ENCODE measurements at places on chromosomes 1 and 21.

DNA sequence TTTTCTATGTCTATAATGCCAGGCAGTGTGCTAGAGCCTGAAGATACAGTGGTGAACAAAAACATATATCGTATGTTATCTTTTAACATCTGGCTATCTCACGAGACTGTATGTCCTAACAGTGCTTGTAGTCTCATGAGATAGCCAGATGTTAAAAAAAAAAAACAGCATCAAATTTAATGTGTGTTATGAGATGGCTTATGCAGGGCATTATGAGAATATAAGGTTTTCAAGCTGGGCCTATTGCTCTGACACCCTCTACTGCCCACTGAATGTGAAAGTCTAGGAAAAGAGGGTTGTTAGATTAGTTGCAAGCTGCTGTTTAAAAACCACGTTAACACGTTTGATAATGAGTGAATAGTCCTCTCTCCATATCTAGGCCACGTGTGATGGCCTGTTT lies 109.8 kb downstream of the CACHD1 start:
- no peak for DNase-seq

- DNase-seq = no peak
Measured at GRCh38 chr1:42786097-42786496, 1.3 kb downstream of the TMEM269 start.

GRCh38 chr1:164886101-164886500 lies 327.1 kb downstream of the PBX1 start:
- DNase-seq = no peak

GRCh38 chr1:208098773-208099172 lies 145.4 kb downstream of the PLXNA2 start:
- no peak for DNase-seq

GRCh38 chr1:161840363-161840762 lies 74.2 kb downstream of the ATF6 start:
- DNase-seq = no peak

- no peak for DNase-seq
Measured at GRCh38 chr1:15803380-15803779, 4.1 kb downstream of the UQCRHL start.

DNA sequence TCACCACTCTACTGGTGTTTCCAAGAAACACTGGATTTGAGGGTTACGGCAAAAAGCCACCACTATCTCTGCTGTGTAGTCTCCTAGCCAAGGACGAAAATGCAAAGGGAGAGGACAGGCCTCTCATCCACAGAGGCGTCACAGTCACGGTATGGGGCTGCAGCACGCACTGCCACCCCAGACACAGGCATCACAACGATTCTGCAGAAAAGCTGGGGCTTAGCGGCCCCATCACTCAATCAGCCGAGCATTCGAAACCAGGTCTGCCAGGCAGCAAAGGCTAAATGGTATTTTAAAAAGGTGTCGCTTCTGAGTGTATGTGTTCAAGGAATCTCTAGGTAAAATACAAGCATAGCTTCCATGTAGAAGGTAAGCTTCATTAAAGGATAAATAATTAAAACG lies 1.4 kb downstream of the RIPK4 start:
- no peak for DNase-seq

DNA sequence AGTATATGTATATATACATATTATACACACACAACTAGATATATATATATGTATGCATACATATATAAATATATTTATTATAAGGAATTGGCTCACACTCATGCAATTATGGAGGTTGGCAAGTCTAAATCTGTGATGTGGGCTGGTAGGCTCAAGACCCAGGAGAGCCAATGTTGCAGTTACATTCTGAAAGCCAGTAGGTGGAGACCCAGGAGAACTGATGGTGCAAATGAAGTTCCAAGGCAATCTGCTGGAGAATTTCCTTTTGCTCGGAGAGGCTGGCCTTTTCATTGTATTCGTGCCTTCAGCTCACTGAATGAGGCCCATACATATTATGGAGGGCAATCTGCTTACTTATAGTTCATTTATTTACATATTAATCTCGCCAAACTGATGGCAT lies 9.4 kb downstream of the IVL start:
- no peak for DNase-seq

DNA sequence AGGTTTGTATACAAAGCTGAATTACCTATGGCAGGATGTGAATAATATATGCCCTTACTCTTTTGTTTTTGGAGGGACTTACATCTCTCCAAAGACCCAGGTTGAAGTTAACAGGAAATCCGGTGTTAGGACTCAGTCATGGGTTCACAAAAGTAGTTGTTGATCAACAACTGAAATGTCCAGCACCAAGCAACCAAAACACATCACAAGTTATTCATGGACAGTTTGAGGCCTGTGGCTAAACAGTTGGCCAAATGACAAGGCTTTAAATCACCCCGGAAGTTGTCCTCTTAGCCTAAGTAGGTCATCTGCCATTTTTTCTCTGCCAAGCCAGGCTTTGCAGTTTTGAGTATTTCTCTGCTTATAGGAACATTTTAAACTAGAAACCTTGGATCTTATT lies 89.9 kb downstream of the CD247 start:
- DNase-seq = no peak

DNA sequence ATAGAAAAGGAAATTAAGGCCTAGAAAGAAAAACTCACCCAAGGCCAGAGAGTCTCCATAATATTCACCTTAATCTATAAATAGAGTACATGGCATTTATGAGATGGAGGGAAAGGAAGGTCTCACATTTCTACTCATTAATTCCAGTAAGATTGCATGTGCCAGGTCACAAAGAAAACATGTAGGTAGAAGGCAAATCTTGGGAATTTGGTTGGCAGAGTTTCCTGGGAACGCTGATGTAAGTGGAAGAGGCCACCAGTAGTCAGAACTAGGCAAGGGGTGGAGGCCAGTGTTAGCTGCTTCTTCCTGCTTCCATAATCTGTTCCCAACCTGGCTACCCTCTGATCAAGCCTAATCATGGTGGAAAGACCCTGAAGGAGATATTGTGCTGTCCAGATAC lies 29.2 kb upstream of the PGBD5 start:
- no peak for DNase-seq

DNA sequence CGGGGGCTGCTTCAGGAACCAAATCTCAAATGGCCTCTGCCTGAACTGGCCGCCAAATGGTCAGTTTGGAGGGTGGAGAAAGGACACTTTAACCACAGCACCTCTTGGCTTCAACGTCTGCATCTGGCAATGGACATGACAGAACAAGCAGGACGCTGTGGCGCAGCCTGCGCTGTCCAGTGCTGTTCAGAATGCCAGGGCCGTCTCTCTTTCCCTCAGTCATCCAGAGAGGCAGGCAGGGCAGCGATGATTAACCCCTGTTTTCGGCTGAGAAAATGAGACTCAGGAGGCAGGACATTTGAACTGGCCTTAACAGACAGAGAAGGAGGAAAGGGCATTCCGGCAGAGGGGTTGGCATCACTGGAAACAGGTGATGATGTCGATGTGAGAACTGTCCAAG lies 48.6 kb downstream of the GLIS1 start:
- no peak for DNase-seq

DNA sequence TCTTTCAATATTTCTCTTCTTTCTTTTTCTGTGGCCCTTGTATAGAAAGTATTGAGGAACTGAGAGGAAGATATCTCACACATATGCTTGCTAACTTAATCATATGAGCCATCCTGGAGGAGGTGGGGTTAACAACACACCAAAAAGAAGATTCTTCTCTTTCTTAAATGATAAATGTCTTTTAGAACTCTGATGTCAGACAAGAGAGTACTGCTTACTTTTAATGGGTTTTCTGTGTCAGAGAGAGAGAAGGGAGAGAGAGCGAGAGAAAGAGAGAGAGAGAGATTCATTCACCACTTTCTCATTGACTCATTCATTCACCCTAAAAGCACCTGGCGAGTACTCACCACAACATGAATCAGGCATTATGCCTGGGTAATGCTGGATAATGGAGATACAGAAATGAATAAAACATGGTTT lies 250.3 kb upstream of the SGIP1 start:
- no peak for DNase-seq

GRCh38 chr21:39083377-39084008 lies 99.8 kb downstream of the PSMG1 start:
- no peak for DNase-seq

GRCh38 chr1:213686983-213687382 lies 300.8 kb upstream of the PROX1 start:
- no peak for DNase-seq

DNA sequence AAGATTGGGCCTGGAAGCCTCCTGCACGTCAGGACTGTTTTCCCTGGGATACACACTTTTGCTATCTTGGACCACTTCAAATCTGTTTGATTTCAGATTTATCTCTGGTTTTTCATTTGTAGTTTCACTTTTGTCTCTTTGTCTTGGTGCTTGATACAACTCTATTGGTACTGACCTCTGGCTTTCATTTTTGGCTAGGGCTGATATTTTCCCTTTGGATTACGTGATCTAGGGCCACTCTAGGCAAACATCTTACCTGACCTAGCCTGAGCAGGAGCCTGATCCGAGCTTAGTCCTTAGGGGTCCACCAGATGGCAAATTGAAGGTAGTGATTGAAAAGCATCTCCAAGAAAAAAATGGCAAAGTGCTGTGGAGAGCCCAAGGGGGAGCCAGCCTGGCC lies 39.6 kb downstream of the ZBTB18 start:
- no peak for DNase-seq

GRCh38 chr21:22399681-22400514 lies 1401.7 kb downstream of the NCAM2 start:
- DNase-seq = no peak

DNA sequence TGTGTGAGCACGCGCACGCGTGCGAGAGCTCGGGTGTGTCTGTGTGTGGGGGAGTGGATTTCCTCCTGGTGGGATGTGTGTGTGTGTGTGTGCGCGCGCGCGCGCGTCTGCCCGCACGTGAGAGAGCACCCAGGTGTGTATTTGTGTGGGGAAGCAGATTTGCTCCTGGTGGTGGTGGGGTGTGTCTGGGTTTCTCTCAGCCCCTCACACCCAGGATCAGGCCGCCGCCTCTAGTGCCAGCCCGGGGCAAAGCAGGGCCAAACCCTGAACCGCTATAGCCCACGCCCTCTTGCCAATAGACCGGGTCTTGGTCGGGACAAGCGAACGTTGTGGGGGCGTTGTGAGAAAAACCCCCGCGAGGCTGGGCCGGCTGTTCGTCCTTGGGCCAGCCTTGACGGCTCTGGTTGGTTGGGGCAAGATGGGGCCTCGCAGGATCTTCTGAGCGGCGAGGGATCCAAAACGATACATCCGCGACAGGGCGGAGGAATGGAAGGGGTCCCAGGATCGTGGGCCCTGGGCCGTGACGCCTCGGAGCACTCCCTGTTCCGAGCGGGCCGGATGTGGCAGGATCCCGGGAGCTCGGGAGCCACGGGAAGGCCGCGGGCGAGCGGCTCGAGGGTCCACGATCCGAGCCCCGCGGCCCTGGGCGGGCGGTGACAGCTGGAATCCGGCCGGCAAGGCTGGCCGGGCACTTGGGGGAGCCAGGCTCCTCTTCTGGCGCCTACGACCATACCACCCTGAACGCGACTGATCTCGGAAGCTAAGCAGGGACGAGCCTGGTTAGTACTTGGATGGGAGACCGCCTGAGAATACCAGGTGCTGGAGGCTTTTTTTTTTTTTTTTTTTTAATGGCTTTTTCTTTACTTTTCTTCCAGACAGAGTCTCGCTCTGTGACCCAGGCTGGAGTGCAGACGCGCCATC lies 68.2 kb downstream of the RNF187 start:
- DNase-seq = no peak

GRCh38 chr1:19618428-19618827 lies 25.7 kb upstream of the NBL1 start:
- no peak for DNase-seq

- no peak for DNase-seq
Measured at GRCh38 chr21:45941338-45941710, 40.2 kb upstream of the COL6A1 start.

GRCh38 chr1:206672011-206672688 lies 12.6 kb upstream of the MAPKAPK2 start:
- DNase-seq = no peak

DNA sequence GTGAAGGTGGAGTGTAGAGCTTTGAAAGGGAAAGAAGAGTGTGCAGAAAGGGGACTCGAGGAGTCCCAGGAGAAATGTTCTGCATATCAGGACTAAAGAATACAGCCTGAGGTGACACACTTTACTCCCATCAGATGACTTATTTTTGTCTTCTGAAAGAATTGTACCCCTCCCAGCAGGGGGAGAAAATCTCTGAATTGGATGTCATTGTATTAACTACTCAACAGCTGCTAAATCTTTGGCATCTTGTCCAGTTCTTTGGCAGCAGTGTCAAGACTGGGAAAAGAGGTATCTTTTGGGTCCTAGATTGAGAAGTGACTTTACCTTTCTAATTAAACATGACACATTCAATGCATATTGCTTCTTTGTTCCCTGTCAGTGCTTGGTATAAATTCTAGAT lies 18.9 kb downstream of the UBE4B start:
- no peak for DNase-seq

DNA sequence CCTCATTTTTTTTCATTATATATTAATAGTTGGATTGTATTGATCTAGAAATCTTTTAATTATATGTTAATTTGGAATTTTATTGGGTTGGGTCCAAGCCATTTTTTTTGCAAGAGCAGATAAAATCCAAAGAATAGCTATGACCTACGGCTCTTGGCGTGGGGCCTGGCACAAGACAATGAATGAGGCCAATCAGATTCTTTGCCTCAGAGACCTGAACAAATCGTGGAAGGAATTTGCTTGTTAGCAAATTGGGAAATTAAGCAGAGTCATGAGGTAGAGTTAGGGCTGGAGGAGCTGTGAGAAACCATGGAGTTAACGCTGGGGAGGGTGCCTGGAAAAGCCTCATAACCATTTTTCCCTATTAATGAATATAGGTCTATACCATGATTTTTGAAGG lies 40.1 kb downstream of the CAMSAP2 start:
- no peak for DNase-seq

DNA sequence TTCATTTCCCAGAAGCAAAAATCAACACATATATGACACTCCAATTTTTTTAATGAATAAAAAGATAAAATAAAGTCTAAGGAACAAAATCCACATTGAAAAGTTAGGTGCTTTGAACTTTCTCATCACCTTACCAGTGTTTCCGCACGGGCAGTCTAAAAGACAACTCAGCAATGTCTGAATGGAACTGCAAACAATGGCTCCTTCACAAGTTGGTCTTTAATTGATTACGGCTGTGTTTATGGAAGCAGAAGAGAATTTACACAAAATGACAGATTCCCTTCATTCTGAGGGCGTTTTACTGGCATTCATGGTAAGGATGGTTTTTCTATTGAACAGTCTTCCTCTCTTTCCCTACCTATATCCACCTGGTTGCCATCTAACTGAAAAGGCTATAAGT lies 65.0 kb upstream of the RNPC3 start:
- no peak for DNase-seq

GRCh38 chr1:233261695-233262094 lies 33.8 kb downstream of the PCNX2 start:
- no peak for DNase-seq

GRCh38 chr1:25544819-25545218 lies 1.4 kb downstream of the LDLRAP1 start:
- DNase-seq = no peak

GRCh38 chr1:95829556-95829955 lies 595.5 kb downstream of the RWDD3 start:
- DNase-seq = no peak
